ENCODE measurements at places on chromosomes 3 and 15.

GRCh38 chr15:39888809-39889208, 31.3 kb downstream of the GPR176 start:
- no peak for DNase-seq

DNA sequence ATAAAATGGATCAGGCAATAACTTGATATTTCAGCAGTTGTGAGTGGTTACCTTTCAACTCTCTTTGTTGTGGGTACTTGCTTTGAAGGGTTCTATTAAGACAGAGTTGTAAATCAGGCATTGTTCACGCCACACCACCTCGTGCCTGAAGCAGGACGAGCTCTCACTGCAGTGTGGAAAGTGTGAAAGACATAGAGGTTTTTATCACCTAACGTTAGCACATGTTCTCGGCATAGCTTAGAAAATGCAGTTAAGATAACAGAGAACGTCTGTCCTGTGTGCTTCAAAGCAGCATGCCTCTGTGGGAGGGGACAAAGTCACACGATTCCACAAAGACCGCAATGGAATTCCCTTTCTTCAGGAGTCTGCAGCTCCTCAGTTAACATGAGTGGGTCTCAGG, 7.8 kb downstream of the ADAMTS17 start:
- DNase-seq, result no peak

- no peak for DNase-seq
Measured at GRCh38 chr15:60859996-60860494, 369.1 kb downstream of the RORA start.

DNA sequence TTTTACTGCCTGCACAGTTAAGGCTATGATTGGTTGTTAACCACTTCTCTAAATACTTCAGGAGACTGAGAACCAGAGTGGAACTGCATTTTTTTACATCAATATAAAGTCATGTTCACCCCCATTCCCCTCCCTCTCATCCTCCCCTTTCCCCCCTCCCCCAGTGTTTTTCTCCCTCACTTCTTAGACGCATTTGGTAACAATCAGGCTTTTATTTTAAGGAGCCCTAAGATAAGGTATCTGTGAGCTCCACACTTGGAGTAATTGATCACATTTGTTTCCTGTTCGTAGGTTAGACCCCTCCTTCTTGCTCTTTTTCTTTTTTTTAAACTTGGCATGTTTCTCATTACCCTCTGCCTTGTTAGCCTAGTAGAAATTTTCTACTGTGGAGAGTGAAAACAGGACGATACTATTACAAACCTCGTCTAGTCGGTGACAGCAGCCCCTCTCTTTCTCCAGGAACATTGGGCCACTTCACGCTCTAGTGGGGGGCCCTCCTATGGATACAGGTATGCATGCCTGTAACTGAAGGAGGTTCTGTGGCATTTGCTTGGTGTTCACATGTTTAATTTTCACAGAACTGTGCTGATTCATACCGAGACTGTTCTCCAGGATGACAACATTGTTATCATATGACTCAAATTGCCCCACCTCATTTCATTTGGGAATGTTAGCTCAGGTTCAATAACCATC, 314.4 kb downstream of the MECOM start:
- no peak for DNase-seq

GRCh38 chr3:47872916-47873315, 70.0 kb downstream of the DHX30 start:
- DNase-seq, result no peak

DNA sequence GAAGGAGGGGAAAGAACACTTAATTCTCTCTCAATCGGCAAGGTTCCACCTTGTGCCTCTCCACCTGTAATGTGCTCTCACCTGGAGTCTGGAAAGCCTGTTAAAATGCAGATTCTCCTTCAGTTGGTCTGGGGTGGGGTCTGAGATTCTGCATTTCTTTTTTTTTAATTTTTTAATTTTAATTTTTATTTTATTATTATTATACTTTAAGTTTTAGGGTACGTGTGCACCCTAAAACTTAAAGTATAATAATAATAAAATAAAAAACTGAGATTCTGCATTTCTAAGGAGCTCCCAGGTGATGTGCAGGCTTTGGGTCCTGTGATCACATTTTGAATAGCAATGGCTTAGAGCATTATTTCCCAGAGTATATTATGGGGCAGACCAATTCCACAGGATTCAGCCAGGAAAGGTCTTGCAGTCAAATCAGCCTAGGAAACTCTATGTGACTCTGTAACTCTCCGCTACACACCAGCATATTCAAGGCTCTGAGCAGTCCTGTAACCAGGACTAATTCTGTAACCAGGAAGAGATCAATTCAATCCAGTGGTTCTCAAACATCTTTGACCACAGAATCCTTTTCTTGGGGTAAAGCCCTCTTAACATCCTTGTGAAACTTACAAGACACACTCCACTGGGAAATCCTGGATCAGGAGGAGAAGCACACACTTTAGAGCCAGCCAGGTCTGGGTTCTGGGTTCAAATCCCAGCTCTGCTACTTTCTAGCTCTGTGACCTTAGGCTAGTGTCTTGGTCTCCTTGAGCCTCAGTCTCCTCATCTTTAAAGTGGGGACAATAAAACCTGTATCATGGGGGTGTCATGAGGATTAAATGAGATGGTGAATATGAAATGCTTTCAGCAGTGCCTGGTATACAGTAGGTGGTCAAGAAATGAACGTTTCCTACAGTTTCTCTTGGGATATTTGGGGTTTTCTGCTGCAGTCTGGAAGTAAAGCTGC, 62.3 kb upstream of the SEC13 start:
- no peak for DNase-seq

DNA sequence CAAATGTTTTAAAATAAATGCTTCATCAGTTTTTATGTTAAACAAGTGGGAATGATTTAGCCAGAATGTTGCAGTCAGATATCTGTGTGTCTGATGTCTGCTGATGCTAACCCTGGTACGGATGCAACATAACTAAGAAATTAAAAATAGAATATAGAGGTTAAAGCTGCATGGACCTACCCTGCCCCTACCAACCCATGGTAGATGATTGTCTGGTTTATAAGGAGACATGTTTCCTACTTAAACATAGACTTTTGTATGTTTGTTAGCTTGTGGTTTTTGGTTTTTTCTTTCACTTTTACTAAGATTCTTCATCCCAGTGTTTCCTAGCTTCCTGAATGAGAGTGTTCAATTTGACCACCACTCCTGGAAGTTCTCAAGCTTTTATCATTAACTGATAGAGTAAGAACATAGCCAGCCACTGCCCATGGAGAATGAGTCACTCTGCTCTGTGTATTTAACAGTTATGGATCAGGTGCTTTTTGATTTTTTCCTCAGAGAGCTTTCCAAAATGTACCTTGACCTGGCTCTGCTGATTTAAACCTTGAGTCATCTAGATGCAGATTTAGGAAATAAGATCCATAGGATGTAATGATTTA, 70.7 kb upstream of the VEPH1 start:
- DNase-seq, result no peak

GRCh38 chr3:170909129-170909903, 879 bp upstream of the EIF5A2 start:
- DNase-seq, result no peak

DNA sequence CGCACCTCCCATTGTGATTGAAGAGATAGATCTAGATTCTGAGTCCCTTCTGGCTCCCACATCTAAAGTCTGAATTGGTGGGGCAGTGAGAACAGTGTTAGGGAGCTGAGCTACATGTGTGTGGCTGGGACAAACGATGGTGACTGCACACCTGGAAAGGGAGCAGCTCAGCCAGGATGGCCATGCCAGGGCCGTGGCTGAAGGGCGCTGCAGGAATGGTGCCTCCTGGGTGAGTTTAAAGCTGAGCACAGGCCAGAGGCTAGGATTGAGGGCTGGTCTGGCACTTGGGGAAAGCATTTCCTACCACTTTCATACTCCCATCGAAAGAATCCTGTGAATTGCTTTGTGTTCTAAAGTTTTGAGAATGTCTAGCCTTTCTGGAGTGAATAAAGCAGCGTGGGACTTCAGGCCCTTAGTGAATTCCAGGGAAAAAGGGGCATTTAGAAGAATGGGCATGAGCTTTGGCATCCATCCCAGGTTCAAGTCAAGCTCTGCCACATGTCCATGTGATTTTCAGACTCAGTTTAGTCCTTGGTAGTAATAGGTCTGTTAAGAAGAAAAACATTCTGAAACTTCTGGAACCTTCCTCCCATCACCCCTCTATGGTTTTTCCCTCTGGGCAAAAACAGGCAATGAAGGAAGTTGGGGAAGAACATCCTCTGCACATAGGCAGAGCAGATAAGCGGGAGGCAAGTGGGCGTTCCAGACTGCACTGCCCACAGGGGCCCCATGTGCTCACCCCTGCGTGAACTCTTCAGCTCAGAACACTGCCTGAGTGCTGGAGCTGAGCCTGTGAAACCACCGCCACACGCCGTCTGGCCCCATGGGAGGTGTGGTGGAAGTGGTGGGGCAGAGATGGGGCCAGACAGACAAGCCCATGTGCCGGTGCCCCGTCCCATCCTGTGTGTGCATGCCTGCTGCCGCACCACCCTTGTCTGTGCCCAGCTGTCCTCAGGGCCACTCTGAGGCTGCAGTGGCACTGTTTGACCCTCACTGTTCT, 12.9 kb upstream of the CPNE9 start:
- DNase-seq, result no peak

DNA sequence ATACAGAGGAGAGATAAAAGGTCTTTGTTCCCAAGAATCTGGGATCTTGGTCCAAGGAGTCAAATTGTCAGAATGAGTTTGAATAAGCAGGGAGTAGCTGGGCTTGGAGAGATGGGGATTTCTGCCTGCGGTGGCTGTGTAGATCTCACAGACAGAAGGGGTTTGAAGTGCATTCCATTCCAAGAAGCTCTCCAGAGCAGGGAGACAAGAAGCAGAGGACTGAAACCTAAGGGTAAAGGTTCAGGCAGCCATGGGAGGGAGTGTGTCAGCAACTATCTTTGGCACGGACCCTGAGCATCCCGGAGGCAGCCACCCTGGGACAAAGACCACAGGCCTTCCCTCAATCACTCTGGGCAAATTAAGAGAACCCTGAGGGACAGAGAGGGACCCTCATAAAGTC, 422.3 kb upstream of the WNT5A start:
- DNase-seq, result no peak

DNA sequence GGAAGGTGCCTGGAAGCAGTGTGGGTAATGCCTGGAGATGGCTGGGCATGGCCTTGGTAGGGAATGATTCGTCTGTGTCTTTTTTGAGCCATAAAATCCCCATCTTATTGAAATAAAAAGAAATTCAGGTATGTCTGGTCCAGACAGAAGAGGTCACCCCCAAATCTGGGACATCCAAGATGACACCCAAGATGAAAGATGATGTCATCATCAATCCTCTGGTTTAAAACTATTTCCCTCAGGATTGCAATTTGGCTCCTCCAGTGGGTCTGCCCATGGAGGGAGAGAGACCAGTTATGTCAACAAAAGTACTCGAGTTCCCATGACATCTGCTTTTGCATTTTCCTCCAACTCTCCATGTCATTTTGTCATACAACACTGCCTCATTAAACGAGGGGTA, 16.7 kb upstream of the CCR9 start:
- DNase-seq, result no peak

- no peak for DNase-seq
Measured at GRCh38 chr3:52891615-52892081, 5.7 kb downstream of the STIMATE start.

GRCh38 chr3:126542340-126543241, 16.1 kb downstream of the C3orf22 start:
- DNase-seq, result no peak

DNA sequence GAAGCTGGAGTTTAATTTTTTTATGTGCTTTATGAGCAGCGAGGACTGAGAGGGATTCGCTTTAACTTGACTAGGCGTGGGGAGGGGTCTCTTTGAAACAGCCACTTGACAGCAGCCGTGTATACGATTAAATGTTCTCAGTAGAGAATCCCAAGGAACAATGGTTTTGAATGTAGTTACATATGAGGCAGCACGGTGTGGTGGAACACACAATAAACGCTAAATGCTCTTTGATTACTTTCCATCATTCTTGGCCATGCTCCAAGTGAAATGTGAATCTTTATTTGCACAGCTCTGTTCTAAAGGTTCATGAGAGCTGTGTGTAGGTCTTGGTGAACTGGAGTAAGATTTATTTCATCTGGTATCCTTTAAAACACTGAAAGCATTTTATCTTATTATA, 251.4 kb upstream of the TGFBR2 start:
- no peak for DNase-seq

GRCh38 chr3:154842536-154842935, 237.6 kb upstream of the MME start:
- no peak for DNase-seq

DNA sequence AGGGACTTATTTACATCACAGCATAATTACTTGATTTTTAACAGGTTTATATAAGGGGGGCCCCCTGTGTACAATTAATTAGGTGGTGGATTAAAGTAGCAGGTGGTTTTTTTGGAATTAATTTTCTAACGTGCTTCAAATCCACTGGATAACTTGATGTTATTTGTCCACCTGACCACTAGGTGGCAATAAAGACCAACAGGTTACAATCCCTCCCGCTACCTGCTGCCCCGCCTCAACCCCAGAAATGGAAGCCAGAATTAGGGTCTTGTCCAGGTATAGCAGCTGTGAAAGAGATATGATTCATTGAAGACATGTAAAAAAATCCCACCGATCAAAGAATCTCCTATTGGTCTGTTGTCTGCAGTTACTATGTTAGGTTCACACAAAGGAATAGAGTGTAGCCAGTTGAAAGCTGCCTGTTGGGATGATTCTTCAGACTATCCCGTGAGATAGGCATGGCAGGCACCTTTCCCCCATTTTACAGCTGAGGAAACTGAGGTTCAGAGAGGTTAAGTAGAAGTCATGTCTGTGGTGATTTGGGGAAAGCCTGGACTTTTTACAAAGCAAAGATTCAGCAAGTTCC, 44.0 kb downstream of the MFSD1 start:
- DNase-seq, result no peak

DNA sequence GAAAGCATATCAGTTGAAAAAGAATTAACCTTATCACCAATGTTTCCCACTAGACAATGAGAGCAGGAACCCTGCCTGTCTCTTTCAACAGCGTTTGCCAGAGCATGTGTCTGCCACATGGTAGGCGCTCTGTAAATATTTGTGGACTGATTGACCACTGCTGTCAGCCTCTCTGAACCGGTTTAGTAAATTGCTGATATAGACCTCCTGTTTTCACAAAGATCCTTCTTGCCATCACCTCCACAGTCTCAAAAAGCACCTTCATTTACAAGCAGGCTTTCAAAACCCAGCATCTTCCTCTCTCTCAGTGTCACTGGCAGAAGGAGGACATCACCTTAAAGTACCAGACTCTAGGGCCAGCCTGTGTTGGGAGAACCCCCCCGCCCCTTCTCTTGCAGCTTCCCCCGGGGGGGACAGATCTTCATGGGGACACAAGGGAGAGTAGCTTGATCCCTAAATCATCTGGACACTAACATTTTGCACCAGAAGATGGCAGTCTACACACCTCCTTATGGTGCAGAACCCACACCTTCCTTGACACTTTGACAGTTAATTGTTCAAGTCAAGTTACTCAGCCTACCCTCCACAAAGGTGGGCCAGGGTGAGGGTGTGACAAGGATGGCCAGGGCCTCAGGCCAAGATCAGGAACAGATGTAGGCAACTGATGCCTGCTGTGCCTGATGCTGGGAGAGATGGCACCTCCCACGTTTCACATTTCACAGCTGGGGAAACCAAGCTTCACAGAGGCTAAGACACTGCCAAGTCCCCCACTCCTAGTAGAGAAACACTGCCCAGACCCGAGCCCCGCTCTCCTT, 37.8 kb upstream of the USP3 start:
- peak; percentile 75 for DNase-seq

Measured in NCI-H1417 treated with DMSO at 0.1 percent for 48 hours (cell line).